ENCODE measurements at places on chromosomes 4 and X. TPM values are rescaled to one million over a fixed set of nuclear protein-coding genes. Genes with fewer than 3 reads are reported as not detected.

The AFM gene
- not detected for total RNA-seq

The PRDM8 gene
- 4.9 TPM for total RNA-seq

The GYPB gene
- not detected for total RNA-seq

The LRP2BP gene
- 0.70 TPM for total RNA-seq

The HSFX4 gene
- total RNA-seq = not detected

The SLC9B1 gene
- total RNA-seq = 0.77 TPM

The UBE2K gene
- total RNA-seq = 121 TPM

The NRK gene
- total RNA-seq = 0.16 TPM

The NDNF gene
- 0.42 TPM for total RNA-seq

The CFAP47 gene
- total RNA-seq = not detected

The WNK3 gene
- not detected for total RNA-seq

The APELA gene
- total RNA-seq = not detected

The MAGEB1 gene
- not detected for total RNA-seq

The MORC4 gene
- 23.8 TPM for total RNA-seq

The MGARP gene
- not detected for total RNA-seq

The DDX53 gene
- total RNA-seq = not detected

The ZRSR2 gene
- total RNA-seq = 17.0 TPM

The ACOX3 gene
- 17.9 TPM for total RNA-seq

The SOX3 gene
- total RNA-seq = not detected
